ENCODE measurements at places on chromosomes 4 and X.

DNA sequence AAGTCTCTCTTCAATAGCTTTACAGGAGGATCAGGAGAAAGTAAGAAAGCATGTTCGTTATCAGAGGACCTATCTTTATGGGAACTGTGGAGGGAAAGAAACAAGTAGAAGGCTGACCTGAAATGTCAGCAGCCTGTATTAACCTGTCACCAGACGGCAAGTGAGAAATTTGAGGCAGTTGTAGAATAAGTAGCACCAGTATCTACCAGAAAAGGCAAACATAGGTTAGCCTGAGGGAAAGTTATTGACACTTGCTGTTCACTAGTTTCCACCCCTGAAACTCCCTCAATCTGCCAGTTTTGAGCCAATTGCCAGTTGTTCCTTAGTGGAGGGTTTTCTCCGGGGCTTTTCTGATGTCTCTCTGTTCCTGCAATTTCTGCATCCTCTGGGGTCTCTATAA, 36.4 kb downstream of the ZNF81 start:
- no peak for DNase-seq

GRCh38 chr4:36111172-36111571, 133.1 kb downstream of the ARAP2 start:
- DNase-seq = no peak

DNA sequence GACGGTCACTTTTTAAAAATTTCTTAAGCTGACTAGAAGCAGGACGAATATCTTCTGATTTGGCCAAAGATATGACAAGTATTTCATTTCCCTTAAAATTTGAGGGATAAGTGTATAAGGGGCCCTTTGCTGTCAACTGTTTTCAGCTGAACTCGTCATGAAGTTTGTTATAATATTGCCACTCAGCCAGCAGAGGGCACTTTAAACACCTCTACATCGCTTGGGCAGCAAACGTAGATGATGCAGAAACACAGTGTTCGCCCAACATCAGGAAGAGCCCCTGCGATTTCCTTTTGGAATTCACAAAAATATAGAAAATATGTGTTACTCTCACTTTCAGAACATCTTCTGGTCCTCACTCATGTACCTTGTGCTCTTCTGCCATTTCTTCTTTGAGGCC, 435.7 kb upstream of the FMR1 start:
- DNase-seq = peak; percentile 1

GRCh38 chr4:150493851-150494250, 88.1 kb upstream of the MAB21L2 start:
- no peak for DNase-seq

DNA sequence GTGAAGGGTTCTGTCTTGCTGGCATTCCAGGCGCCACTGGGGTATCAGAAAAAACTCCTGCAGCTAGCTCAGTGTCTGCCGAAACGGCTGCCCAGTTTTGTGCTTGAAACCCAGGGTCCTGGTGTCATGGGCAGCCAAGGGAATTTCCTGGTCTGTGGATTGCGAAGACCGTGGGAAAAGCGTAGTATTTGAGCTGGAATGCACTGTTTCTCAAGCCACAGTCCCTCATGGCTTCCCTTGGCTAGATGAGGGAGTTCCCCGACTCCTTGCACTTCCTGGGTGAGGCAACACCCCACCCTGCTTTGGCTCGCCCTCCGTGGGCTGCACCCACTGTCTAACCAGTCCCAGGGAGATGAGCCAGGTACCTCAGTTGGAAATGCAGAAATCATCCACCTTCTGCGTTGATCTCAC, 40.1 kb downstream of the NOP14 start:
- DNase-seq = peak; percentile 23

DNA sequence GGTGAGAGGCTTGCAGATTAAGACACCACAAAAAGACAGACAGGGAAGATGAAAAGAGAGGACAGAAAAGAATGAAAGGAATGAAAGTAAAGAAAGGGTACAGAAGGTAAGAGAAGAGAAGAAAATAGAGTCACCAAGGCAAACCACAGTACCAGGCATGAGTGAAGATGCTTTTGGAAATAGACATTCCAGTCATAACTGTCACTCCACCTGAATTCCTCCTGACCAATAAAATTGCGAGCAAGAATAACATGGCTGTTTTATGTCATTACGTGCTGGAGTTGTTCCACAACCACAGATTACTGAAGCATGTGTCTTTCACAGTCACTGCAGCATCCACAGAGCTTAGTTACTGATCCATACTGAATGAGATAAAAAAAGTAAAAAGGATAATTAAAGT, 864.9 kb upstream of the SLIT2 start:
- no peak for DNase-seq

- peak; percentile 59 for DNase-seq
Measured at GRCh38 chr4:2570551-2571222, 34.2 kb downstream of the FAM193A start.

GRCh38 chr4:113762186-113763028, 869 bp upstream of the CAMK2D start:
- DNase-seq = peak; percentile 99

DNA sequence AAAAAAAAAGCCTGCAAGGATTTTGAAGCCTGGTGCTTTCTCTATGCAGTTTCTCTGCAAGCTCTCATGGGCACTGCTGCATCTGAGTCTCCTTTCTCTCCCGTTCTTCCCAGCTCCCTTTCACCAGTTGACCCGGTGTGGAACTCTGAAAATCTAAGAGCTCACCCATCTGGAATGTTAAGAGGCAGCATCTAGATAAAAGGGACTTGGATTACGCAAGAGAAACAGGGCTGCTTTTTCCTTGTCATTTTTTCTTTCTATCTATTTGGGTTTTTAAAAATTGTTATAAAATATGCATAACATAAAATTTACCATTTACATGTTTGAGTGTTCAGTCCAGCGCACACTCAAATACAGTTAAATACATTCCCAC, 95.2 kb upstream of the RPS6KA3 start:
- no peak for DNase-seq

DNA sequence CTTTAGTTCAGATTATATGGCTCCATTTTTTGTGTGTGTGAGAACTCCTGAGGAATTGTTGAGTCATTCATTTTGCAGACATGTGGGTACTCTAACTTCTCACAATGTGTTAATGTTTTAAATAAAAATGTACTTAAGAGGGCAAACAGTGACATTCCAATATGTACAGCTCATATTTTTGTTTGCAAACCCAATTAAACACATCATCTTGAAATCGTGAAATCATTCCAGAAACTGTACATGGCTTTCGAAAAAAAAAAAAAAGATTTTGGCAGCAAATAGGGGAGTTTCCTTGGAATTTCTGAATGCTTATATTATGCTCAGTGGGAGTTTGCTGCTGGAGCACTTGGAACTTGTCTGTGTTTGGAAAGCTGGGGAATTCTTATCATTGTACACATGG, 85.0 kb downstream of the HPGD start:
- DNase-seq = no peak
